ENCODE measurements at places on chromosomes 6 and 20.

DNA sequence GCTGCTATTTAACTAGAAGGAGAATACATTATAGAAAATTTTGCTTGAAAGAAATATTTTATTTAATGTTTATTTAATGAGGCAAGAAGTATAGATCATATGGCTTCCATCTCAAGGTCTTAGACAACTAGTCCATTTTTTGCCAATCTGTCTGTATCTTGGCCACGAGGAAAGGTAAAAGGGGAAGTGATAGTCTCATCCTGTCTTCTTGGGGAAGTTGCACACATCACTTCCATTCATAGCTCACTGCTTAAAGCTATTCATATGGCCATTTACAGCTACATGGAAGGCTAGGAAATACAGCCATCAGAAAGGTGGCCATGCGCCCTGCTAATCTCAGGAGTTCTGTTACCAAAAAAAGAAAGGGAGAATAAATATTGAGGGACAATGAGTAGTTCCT is 50.8 kb downstream of the METTL24 start:
- DNase-seq = no peak

DNA sequence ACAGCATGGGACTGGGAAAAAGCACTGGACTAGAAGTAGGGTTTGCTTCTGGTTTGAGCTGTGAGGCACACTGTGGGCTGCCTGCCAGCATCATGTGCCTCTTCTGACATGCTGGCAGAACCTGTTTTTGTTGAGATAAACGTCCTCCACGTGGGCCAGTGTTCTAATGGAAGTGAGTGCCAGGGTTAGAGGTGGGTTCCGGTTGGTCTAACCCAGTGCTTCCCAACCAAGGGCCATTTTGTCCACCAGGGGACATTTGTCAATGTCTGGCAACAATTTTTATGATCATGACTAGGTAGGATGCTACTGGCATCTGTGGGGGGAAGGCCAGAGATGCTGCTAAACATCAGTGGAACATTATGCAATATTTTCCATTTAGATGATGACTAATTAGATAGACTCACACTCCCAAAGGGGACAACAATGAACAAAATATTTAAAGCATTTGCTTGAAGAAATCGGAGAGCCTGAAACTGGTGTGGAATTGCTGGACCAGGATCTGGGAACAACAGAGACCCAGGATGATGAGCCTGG is 7.8 kb upstream of the APMAP start:
- no peak for DNase-seq

DNA sequence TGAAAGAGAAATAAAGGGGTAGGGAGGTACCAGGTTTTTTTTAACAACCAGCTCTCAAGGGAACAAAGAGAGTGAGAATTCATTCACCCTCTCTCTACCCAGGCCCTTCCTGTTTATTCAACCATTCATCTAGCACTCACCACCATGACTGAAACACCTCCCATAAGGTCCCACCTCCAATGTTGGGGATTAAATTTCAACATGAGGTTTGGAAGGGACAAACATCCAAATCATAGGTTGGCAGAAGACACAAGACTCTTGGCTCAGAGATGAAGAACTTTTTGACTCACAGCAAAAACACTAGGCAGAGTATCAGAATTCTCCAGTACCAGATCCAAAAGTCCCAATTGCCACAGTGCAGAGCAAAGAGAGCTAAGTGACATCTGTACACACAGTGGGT is 186.3 kb downstream of the EDN1 start:
- DNase-seq = no peak

DNA sequence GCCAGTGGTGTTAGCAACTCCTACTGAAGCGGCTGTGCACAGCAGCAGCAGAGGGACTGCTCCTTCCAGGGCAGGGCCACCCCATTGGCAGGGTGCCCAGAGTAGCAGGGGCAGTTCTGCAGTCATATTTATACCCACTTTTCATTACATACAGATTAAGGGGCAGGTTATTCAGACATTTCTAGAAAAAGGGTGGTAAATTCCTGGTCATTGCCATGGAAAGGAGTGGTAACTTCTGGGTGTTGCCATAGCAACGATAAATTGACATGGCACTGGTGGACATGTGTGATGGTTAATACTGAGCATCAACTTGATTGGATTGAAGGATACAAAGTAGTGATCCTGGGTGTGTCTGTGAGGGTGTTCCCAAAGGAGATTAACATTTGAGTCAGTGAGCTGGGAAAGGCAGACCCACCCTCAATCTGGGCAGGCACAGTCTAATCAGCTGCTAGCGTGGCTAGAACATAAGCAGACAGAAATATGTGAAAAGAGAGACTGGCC is 45.0 kb downstream of the IYD start:
- no peak for DNase-seq

- DNase-seq = no peak
Observed at GRCh38 chr6:132369526-132369925, 31.7 kb downstream of the MOXD1 start.

DNA sequence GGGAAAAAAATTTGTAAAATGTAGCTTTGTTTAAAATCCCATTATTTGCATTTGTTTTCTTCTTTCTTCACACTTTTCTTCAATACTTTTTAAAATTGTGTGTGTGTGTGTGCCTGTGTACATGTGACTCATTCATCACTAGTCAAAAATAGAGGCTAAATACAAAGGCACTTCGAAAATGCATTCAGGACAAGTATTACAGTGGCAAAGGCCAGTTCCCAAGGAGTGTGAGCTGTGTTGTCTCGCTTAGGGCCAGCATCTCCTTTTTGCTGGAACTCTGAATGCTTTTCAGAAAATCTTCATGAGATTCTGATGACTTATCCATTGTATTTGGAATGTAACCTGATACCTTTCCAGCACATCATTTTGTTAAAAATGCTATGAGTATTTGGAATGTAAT is 288.5 kb upstream of the CNR1 start:
- no peak for DNase-seq

GRCh38 chr6:135657207-135657606 is 159.7 kb upstream of the AHI1 start:
- no peak for DNase-seq

DNA sequence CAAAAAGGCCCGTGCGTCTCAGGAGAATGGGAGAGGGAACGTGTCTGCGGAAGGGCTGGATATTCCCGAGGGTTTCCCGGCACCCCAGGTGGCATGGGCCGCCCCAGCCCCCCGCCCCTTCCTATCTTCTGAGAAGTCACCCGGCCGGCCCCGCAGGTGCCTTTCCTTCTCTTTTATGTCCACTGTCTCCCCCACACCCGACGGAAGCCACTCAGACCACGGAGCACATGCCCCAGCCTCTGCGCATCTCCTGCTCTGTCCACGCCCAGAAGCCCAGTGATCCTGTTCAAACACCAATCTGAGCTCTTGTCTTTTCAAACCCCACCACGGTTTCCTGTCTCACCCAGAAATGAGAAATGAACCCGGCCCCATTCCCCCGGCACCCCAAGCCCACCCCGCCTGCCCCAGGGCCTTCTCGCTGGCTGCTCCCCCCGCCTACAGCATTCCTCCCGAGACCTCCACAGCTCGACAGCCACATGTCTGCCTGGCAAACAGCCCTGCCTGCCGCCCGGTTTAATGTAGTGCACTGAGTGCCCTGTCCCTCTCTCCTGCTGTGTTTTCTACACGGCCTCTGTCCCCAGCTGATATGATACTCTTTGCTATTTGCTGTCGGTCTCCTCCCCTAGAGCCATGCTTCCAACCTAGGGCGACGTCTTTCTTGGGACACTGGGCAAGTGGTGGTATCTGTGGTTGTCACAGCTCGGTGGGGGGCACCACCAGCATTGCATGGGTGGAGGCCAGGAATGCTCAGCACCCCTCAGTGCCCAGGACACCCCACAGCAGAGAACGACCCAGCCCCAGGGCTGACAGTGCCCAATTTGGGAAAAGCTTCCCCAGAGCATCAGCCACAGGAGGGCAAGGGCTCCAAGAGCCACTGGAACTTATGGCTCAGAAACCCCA is 182.7 kb downstream of the TAF4 start:
- DNase-seq = no peak

DNA sequence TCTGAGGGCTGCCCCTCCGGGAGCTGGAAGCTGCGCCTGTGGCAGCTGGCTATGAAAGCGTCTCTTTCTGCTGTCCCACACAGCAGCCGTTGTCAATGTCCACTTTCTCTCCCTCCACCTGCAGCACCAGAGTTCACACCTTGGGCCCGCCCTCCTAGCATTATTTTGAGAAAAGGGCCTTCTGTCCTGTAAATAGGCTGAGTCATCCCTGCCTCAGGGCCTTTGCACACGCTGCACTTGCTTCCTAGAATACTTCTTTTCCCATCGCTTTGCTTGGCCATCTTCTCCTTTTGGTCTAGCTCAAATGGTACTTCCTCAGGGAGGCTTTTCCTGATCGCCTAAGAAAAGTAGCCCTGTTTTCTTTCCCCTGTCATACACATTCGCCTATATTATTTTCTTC is 69.3 kb upstream of the ZNFX1 start:
- no peak for DNase-seq

GRCh38 chr6:33960345-33961313 is 156.8 kb upstream of the MLN start:
- DNase-seq = no peak

DNA sequence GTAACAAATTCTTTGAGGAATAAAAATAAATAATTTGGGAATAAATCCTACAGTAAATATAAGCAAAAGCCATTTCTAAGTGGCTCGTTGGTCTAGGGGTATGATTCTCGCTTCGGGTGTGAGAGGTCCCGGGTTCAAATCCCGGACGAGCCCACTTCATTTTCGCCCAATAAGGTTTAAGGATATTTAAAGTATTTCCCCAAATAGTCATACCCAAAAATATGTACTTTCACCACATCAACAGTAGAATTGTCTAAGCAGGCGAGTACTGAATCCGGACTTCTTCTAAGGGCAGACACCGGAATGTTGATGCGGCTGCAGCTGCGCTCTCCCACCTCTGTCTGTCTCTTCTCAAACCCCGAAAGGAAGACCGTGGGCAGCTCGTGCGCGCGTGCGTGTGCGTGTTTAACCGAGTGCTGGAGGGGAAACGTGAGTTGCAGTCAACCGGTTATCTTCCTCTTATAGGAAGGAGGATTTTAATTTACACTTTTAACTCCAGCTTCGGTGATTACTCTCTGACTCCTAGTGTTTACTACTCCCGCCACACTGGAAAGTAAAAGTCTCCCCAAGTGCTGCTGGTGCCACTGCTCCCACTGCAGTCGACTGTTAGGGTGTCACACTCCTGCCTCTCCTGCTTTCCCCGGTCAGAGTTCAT is 155.7 kb upstream of the PRSS16 start:
- DNase-seq = peak; percentile 30

GRCh38 chr20:4856022-4856755 is 134.5 kb downstream of the PRND start:
- no peak for DNase-seq

DNA sequence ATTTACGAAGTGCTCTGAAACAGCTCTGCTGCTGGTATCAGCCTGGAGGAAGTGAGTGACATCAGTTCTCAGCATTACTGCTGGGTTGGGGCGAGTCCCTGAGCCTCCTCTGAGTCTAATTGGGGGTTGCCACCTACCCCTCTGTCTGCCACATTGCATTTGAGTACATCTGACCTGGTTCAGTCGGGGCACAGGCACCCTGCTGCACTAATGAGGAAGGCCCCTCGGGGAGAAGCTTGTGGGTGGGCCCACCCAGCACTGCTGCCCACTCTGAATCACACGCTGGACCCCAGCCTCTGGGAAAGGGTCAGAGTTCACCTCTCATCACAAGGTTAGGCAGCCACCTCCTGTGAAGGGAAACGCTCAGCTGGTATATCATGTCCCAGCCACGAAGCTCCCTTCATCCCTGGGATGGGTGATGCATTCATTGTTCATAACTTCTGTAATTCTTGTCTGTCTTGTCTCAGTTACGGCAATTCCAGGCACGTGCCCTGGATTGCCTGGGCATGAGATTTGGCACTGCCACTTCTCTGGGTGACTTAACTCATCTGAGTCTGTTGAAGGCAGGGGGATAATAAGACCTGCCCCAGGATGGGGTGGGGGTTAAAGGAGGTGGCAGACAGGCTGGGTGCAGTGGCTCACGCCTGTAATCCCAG is 13.3 kb downstream of the DNMT3B start:
- DNase-seq = no peak

DNA sequence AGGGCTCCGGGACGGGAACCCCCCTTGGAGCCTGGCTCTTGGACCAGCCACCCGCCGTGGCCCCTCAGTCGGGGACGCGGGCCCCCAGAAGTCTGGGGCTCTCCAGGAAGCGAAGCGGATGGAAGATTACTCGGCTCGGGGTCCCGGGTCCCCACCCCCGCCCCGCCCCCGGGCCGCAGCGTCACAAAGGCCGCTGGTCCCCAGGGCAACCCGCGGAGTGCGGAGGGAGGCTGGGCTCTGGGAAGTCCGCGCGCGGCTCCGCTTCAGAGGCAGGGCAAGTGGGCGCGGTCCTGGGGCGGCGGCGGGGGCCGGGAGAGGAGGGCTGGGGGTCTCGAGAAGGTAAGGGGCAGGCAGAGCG is at the start of gene FNDC11:
FNDC11 (plus strand) TSS at position 227 of the 358 bp plus-strand sequence. CDS start 1,505 bp downstream, outside the sequence.
- DNase-seq = no peak

DNA sequence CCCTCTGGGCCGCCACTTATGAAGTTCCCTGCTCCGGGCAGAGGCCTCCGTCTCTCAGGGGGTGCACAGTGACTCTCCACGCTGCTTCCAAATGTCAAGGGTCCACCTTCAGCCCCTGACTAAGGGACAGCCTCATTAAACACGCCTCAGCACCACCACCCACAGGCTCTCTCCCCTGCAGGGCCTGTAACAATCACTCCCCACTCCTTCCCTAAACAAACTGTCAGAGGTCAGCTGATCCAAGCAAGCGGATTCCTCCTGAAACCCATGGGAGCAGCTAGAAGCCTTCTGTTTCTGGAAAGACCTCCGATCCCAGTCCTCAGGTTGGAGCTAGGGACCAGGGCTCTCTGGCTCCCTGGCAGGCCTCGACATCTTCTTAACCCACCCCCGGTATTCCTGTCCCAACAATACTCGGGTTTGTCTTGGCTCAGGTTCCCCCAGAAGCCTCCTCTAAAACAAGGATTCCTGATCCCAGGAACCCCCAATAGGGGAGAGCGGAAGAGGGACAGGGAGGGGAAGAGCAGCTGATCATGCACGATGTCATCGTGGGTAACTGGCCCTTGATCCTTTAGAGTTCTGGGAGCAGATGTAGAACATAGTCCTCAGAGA is 181.0 kb downstream of the ZNF217 start:
- DNase-seq = no peak

GRCh38 chr20:46590443-46590842 is 40.0 kb upstream of the OCSTAMP start:
- DNase-seq = no peak

DNA sequence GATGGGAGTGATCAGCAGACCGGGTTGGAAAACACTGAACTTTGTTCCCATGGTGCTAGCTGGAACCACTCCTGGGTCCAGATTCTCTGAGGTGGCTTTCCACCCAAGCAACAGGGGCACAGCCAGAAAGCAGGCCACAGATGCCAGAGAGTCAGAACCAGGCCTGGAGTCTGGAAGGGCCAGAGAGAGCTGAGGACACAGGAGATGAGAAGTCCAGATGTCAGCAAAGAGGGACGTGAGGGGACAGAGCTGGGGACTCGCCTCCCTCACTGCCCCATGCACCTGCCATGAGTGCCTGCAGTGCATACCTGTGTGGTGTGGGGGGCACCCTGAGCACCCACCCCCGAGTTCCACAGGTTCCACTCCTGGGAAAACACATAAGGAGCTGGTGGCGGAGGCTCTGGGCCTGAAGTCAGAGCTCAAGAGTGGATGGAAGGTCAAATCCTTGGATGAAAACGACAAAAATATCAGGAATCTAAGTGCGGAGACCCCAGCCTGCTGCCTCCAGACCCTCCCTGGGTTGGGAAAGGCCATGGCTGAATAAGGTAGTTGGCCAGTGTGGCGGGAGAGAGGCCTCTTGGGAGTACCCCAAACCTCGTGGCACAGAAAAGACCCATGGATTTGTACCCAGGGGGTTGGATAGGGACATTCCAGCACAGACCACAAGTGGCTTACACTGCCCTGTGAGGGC is 224.2 kb downstream of the SYNDIG1 start:
- DNase-seq = no peak

GRCh38 chr20:23603321-23603720 is 2.4 kb downstream of the CST9 start:
- no peak for DNase-seq
